ENCODE measurements at places on chromosomes 12 and 14. TPM values are rescaled to one million over a fixed set of nuclear protein-coding genes. Genes with fewer than 3 reads are reported as not detected.

DNA sequence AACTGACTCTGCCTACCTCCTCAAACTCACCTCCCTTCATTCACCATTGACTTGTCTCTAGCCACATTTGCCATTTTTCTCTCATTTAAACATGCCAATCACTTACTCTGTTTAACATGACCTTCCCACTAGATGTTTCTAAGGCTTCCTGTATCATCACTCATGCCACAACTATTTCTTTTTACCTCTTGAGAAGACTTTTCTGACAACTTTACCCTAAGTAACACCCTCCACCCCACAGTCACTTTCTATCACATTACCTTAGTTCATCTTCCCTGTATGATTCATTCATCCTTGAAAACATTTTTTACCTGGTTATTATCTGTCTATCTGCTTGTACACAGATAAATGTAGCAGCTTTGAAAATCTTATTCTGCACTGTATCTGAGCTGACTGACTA lies 19.4 kb downstream of the PLCZ1 start:
- H3K27me3 ChIP-seq: no peaks in the 10 kb centered on the region
- H3K27ac ChIP-seq: no peak overlapping the region
- DNase-seq: no peak

DNA sequence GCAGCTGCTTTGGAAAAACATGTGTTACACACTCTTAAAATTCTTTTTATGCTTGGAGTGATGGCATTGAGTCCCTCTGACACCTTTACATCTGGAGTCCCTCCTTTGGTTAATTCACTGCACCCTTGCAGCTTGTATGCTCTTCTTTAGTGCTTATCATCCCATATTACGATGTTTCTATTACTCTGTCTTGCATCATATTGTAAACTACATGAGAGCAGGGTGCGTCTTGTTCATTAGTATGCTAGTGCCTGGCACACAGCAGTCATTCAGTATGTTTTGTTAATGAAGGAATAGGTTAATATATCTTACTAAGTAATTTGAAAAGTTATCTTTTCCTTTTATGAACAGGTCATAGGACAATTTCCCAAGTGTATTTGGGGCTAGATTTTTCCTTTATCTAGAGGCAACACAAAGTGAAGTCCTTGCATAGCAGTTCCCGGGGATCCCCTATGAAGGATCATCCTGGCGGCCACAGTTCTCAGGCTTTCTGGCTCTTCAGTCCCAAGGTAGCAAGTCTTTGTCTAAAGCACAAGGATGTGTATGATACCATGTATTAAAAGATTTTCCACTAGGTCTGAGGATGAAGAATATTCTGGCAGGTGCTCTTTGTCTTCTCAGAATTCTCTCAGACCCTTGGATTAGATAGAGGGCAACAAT lies 363.8 kb downstream of the FUT8 start:
- DNase-seq: no peak
- no peak overlapping the region for H3K27ac ChIP-seq
- no peaks in the 10 kb centered on the region for H3K36me3 ChIP-seq
- H3K4me1 ChIP-seq: no peaks in the 10 kb centered on the region
- no peak overlapping the region for H3K4me3 ChIP-seq

DNA sequence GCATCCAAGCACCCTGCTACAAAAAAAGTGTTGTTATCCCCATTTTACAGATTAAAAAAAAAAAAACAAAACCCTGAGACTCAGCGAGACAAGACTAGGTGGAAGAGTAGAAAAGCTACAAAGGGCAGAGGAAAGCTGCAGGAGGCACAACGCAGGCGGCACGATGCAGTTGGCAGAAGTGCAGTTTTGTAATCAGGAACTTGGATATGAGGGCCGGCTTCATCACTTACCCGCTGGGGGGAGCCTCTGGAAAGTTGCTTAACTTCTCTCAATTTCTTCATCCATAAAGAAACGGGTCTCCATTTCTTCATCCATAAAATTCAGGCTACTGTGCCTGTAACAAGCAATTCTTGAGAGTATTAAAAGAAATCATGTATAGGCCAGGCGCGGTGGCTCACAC lies 33.1 kb upstream of the CCDC60 start:
- no peak overlapping the region for H3K4me3 ChIP-seq
- no peak overlapping the region for H3K27ac ChIP-seq
- DNase-seq: no peak
- no peaks in the 10 kb centered on the region for H3K27me3 ChIP-seq

DNA sequence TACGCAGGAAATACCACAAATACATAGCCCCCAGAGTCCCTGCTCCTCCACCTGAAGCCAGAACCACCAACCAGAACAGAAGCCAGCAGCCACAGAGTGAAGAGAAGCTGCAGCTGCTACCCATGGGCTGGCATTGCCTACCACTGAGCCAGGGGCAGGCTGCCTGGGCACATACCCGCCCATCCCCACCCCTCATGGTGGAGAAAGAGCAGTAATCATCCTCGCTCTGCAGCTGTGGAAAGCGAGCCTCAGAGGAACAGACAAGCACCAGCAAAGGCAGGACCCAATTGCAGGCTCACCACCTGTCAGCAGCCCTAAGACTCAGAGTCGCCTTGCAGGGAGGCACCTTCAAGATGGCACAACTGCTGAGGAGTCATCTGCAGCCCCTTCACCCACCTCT lies 11.2 kb upstream of the CD9 start:
- H3K36me3 ChIP-seq: no peaks in the 10 kb centered on the region
- no peak overlapping the region for H3K4me3 ChIP-seq
- no peak overlapping the region for H3K27ac ChIP-seq
- H3K27me3 ChIP-seq: no peaks in the 10 kb centered on the region
- no peaks in the 10 kb centered on the region for H3K4me1 ChIP-seq

DNA sequence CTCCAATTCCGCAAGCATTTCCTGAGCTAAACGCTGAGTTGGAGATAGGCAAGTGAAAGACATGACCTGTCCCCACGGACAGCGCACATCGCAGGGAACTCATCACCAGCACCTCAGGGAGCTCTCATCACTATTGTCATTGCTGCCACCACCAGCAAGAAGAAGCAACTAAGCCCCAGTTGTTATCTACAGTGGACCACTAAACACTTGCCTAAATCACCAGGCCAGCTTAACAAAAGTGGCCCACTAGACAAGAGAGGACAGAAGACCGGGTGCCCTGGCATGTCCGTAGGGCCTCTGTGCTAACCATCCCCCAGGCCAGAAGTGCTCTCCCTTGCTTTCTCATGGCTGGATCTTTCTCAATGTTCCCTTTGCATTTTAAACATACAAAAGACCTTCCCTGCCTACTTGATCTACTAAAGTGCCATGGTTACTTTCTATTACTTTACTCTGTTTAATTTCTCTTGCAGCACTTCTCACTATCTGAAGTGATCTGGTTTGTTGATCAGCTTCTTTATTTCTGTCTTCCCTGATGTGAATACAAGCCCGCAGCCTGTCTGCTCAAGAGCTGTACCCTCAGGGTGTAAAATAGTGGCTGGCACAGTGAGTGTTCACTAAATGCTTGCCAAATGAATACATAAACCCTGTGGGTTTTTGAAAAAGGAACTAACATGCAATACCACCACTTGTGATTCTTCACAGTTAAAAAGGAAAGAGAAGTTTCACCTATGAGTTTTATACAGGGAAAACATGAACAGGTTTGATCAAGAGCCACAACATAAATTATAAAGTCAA lies 60.9 kb upstream of the RFLNA start:
- no peaks in the 10 kb centered on the region for H3K27me3 ChIP-seq
- no peaks in the 10 kb centered on the region for H3K36me3 ChIP-seq
- DNase-seq: no peak
- H3K4me1 ChIP-seq: no peaks in the 10 kb centered on the region
- H3K27ac ChIP-seq: no peak overlapping the region

DNA sequence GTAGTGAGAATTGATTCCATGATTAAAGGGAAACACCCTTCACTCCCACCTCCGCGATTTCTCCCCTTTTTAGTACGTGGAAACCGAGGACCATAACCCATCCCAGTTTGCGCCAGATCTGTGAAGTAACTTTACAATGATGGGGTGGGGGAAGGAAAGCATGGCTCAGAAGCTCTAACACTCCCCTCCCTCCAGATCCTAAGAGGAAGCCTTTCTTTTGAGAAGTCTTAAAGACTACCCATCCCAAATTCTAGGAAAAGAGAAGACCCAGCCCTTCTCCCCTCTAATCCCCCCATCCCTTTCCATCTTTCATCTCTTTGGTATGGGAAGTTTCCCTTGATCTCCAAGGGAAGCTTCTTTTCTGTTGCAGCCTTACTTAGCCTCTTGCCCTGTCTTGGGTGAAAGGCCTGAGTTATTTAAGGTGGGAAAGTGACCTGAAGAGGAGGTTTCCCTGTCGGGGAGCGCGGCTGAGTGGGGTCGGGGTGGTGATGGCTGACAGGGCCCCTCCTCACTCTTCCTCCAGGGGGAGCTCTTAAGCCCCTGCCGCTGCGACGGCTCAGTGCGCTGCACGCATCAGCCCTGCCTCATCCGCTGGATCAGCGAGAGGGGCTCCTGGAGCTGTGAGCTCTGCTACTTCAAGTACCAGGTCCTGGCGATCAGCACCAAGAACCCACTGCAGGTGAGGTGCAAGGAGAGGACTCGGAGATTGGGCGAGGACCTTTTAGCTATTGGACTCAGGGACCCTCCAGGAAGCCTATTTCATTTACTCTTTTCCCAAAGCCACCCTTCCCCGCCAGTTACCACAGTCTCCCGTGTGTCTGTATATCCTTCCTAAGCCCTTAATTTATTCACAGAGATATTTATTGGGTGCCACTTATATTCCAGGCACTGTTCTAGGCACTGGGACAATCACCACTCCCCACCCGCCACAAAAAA lies 1.8 kb downstream of the MARCHF9 start:
- H3K36me3 ChIP-seq: peaks cover 17% of the 10 kb centered on the region
- peak; percentile 71 for DNase-seq
- H3K4me1 ChIP-seq: peaks cover 55% of the 10 kb centered on the region
- H3K27me3 ChIP-seq: no peaks in the 10 kb centered on the region
- peak overlapping the region; percentile 54 for H3K27ac ChIP-seq

DNA sequence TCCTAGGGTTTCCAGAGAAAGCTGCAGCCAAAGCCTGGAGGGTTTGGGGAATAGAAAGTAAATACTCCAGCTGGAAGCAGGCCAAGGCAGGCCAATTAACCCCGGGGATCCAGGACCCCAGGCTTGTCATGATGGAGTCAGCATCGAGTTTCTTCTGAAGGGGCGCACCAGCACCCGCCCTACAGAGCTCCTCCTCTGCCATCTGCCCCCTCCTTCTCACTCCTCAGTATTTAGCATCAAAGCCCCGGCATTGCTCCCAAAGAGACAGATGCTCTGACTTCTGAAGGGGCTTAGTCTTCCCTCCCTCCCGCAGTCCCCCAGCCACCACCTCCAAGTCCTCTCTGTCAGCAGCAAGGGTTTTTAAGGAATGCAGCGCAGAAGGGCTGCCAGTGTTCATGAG lies 285.1 kb upstream of the NOS1 start:
- H3K4me3 ChIP-seq: no peak overlapping the region
- no peaks in the 10 kb centered on the region for H3K36me3 ChIP-seq
- H3K4me1 ChIP-seq: no peaks in the 10 kb centered on the region

DNA sequence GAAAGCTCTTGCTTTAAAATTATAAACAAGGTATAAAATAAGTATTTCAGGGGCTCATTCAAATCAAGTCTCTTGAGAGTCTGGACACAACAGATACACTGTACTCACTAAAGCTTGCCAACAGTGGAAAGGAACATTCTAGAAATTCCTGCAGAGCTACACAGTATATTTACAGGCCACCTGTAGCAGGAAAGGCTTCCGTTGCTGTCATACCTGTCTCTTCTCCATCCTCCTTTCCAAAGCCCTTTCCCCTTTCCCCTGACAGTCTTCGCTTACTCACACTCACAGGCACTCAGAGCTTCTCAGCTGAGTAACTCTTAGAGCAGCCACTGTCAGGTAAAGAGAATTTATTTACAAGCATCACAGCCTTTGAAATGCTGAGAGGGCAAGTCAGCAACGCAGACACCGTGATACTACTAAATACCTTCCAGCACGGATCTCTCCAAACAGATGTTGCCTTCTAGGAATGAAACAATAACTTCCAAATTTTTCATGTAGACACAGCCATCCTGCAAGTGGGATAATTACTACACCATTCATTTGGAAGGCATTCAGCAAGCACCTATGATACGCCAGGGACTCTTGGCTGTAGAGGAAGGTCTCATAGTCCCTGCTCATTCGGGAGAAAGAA lies 167.9 kb downstream of the FOXN3 start:
- H3K4me3 ChIP-seq: no peak overlapping the region
- no peak for DNase-seq
- peaks cover 5% of the 10 kb centered on the region for H3K4me1 ChIP-seq
- H3K27me3 ChIP-seq: no peaks in the 10 kb centered on the region
- no peaks in the 10 kb centered on the region for H3K36me3 ChIP-seq
- no peak overlapping the region for H3K27ac ChIP-seq

DNA sequence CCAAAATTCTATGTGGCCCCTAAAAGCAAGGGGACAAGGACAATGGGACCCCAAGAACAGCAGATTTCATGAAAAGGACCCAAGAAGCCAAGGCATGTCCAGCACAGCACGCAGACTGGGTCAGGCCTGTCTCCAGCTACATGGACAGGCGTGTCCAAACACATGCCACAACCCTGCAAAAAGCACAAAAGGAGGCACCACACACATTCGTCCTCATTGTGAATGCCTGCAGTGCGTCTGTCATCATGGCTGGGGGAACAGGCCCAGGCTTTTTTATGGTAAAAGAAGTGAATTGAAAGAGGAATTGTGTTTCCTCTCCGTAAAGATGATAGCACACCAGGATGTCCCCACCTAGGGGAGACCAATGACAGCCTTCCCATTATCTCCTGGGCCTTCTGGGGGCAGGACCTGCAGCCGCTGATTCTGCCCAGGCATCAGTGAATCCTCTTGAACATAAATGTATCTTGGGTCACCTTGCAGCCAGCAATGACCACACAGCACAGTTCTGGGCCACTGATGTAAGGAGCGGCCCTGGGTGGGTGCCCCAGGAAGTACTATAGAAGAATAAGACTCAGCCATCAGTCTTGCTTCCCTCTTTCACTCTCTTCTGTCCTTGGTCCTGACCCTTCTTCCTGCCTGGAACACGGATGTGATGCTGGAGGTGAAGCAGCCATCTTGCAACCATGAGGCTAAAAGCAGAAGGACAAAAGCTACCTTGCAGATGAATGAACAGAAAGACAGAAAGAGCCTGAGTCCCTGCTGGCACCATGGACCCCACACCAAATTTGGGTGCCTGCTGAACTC lies 29.8 kb upstream of the C14orf180 start:
- no peak overlapping the region for H3K27ac ChIP-seq
- H3K36me3 ChIP-seq: no peaks in the 10 kb centered on the region
- H3K4me3 ChIP-seq: no peak overlapping the region

DNA sequence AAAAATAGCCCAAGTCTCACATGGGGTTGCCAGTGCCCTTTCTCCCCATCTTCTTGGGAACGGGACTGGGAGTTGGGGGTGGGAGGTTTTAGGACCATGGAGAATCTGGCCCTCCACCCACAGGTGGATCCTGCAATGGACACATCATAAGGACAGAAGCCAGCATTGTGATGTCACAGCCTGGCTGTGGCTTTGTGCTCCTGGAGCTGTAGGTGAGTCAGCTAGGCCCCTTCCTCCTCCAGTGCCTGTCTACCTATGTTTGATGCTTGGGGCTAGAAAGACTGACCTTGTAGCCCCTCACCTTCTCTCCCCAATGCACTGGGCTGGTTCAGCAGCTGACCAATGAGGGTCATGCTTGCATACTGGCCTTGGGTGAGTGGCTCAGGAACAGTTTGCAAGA lies at the start of gene CCDC197:
Gene CCDC197, plus strand, starts transcription at position 220 of the 400 bp plus-strand sequence. CDS start 831 bp downstream, outside the sequence.
- H3K36me3 ChIP-seq: no peaks in the 10 kb centered on the region
- DNase-seq: no peak
- H3K27me3 ChIP-seq: no peaks in the 10 kb centered on the region
- peaks cover 8% of the 10 kb centered on the region for H3K4me1 ChIP-seq

NRIP2 gene
- total RNA-seq: not detected

ART4 gene
- total RNA-seq: not detected

PRICKLE1 gene
- total RNA-seq: not detected

TNFAIP2 gene
- total RNA-seq: 5.1 TPM

Measured in CD4-positive, alpha-beta memory T cell (primary cell).